Panc1 (cell line): ENCODE measurements at places on chromosomes 1 and 21. TPM values are rescaled to one million over a fixed set of nuclear protein-coding genes. Genes with fewer than 3 reads are reported as not detected.

OR2L5 gene
- total RNA-seq, result not detected

SLC9C2 gene
- total RNA-seq, result not detected

C4BPB gene
- total RNA-seq, result 0.62 TPM

GUCA2B gene
- total RNA-seq, result not detected

UBL4B gene
- not detected for total RNA-seq

B3GALT5 gene
- 0.10 TPM for total RNA-seq

SYCP1 gene
- total RNA-seq, result not detected

NCF2 gene
- 0.10 TPM for total RNA-seq

NMNAT2 gene
- 0.39 TPM for total RNA-seq
